ENCODE measurements at places on chromosomes 7 and 10.

- DNase-seq, result peak; percentile 47
Measured at GRCh38 chr10:118590334-118590733, 5.1 kb downstream of the PRLHR start.

GRCh38 chr7:115153176-115153575 is 231.3 kb downstream of the MDFIC start:
- DNase-seq, result no peak

DNA sequence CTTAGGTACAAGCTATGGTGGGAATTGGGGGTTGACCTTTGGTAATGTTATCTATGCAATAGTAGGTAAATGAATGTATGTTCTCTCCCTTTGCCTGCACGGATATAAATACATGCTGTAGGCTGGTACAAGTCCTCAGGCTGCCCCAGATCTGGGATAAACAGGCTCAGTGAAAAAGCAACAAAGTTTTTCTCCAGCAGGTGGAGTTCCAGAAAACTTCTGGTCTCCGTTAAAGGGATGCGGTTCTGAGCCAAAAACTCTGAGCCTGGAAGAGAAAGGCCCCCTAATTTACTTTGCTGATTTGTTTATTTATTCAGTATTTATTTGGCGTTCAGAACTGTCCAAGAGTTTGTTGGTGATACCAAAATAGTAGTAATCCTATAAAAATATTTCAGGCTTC is 204.7 kb downstream of the ADRA2A start:
- DNase-seq, result no peak

DNA sequence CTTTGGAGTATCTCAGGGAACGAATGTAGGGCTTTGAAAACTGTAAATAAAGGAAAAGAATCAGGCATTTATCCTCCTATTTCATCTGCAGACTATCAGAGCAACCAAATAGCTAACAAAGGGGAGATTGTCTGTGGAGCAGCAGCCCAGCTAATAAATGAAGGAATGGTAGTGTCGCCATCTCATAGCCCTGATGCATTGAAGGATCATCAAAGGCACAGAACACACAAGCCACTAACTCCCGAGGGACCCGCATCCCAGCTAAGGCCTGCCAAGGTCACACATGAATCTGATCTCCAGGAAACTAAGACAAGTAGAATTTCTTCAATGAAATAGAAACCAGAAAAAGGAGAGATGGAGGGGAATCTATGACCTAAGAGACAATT is 38.2 kb downstream of the CALML5 start:
- DNase-seq, result no peak

DNA sequence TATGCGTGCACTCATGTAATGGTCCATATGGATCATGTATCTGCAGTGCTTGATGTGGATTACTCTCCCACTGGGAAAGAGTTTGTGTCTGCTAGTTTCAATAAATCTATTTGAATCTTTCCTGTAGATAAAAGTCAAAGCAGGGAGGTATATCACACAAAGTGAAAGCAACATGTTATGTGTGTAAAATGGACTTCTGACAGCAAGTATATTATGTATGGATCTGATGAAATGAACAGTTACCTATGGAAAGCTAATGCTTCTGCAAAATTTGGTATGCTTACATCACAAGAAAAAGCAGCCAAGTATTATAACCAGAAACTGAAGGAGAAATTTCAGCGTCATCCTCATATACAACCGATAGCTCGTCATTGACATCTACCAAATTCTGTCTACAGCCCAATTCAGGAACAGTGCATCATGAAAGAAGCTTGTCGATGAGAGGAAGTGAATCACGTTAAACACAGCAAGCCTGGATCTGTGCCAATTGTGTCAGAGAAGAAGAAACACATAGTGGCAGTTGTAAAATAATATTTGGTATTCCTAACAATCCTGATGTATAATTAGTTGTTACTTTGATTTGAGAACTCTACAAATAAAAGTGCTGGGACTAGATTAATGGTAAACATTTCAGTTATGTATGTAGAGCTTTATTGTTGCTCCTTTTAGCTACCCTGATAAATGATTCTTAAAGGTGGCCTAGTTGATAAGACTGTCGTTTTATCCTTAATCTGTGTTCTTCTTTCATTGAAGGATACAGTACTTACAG is 14.2 kb upstream of the SYPL1 start:
- DNase-seq, result peak; percentile 78

GRCh38 chr10:116451711-116452337 is 24.2 kb downstream of the PNLIPRP3 start:
- no peak for DNase-seq

GRCh38 chr7:24707988-24708615 is 49.2 kb downstream of the GSDME start:
- DNase-seq, result no peak

- no peak for DNase-seq
Measured at GRCh38 chr10:26770069-26770468, 72.6 kb downstream of the PDSS1 start.

- DNase-seq, result no peak
Measured at GRCh38 chr7:43618073-43618472, 35.2 kb downstream of the STK17A start.

GRCh38 chr7:27779873-27780272 is 39.9 kb downstream of the TAX1BP1 start:
- peak; percentile 17 for DNase-seq

DNA sequence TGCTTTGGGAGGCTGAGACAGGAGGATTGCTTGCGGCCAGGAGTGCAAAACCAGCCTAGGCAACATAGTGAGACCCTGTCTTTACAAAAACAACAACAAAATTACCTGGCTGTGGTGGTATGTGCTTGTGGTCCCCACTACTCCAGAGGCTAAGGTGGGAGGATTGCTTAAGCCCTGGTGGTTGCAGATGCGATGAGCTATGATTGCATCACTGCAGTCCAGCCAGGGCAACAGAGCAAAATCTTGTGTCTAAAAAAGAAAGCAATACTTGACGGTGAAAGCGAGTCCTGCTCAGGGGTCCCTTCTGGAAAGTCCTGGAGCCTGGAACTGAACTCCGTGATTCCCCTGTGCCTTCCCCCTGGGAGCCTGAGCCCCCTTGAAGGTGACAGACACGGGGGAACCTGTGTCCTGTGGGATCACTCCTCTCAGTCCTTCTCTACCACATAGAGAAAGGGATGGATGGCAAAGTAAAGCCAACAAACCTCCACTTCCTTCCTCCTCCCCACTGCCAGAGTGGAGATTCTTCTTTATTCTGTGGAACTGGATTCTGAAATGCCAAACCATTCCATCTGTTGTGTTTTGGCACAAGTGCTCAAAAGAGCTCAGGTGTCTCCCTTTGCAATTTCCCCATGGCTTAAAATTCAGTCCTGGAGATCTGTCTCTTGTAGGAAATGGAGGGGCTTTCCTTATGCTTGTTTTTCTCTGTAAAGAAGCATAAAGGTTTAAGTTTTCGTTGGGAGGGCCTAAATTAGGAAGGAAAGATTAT is 50.6 kb downstream of the KIAA1217 start:
- DNase-seq, result peak; percentile 46

- peak; percentile 69 for DNase-seq
Measured at GRCh38 chr10:109773288-109774120, 149.8 kb downstream of the XPNPEP1 start.

DNA sequence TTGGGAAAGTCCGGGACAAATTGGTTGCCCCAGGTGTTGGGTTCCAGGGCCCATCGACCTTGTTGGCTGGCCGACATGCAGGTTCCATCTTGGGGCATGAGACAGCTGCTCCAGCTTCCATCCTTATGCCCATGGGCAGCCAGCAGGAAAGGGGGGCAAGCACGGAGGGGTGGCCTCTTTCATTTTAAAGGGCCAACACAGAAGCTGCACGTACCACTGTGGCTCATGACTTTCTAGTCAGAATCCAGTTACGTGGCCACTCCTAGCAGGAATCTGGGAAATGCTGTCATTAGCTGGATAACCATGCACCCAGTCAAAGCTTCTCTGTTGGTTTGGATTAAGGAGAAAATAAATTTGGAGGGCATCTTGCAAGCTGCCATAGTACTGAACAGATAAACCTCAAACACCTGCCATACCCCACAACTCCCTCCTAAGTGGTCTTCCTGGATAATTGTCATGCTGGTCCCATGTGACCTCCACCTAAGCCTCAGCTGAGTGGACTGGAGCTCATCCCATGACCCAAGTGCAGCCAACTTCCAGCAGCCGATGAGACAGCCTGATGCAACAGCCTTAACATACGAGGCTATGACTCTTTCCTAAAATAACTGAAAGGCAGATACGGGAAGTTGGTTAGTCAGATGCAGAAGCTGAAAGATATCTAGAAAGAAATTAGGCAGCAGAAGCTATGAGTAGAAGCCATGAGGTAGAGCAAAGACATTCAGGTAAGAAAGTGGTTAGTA is 21.4 kb upstream of the GSDME start:
- peak; percentile 89 for DNase-seq

- DNase-seq, result peak; percentile 28
Measured at GRCh38 chr7:6294839-6295238, 22.4 kb upstream of the CYTH3 start.

DNA sequence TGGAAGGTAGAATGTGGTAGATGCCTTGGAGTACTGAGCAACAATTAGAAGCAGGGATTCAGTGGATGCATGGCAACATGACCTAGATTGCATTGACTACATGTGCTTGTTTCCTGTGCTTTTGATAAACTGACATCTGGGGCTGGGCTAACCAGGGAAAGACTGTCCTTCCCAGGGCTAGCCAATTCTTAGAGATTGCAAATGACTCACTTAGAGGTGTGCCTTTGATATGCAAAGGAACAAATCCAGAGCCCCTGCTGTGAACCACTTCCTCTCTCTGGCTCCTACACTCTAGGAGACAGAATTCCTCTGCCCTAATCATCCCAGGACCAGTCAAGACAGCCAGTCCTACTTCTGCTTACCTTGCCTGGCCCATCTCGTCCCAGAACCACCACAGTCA is 651.5 kb downstream of the LRMDA start:
- DNase-seq, result peak; percentile 84

- no peak for DNase-seq
Measured at GRCh38 chr7:115724400-115725056, 306.0 kb downstream of the TFEC start.

- no peak for DNase-seq
Measured at GRCh38 chr10:58700591-58700990, 187.9 kb downstream of the BICC1 start.

- no peak for DNase-seq
Measured at GRCh38 chr7:81743665-81744064, 26.2 kb downstream of the HGF start.

DNA sequence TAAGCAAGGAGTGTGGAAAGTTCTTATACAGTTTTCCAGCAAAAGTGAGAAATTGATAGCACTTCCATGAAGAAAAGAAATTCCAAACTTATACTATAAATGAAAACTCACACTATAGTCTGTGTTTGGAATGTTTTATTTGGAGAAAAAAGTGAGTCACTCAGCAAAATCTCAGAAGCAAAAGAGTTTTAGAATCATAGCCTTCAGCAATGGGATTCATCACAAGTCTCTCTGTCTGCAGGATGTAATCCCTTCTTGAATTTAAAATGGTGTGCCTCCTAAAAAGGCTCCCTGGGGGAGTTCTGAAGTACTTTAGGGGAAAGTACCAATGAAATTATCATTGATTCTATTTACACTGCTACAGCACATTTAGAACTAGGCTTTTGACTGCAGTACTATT is 756.4 kb downstream of the XPNPEP1 start:
- no peak for DNase-seq

GRCh38 chr7:106818736-106819135 is 46.3 kb upstream of the PIK3CG start:
- DNase-seq, result no peak

- no peak for DNase-seq
Measured at GRCh38 chr7:32152576-32152975, 82.4 kb upstream of the PDE1C start.

DNA sequence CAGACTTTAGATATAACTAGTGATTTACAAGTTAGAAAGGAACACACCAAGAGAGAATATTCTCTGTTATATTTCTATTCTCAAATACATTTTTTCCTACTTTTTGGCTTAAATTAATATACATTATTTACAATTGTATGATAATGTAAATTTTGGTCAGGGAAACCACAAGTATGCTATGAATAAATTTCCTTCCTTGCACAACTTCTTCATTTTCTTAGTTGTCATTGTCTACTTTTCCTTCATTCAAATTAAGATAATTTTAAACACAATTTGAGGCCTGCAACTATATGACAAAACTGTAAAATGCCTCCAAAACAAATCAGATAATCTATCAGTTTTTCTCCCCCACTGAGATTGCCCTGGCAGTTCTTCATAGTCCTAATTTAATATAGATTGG is 131.3 kb downstream of the CDK14 start:
- DNase-seq, result no peak

DNA sequence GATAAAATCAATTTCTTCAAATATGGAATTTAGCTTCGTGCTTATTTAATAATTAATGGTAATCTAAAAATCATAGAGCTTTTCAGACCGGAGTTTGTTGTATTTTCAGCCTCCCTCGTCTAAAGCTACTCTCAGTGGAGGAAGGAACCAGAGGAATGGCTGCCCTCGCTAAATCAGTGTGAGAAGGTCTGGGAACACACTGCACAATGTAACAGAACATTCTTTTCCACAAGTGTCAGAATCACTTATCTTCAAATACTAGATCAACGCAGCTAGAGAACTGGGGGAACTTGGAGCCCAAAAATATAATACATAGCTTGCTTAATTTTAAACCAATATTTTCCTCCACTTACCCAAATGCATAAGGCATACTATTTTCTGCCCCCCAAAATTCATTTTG is 148.5 kb downstream of the MTERF1 start:
- DNase-seq, result no peak

GRCh38 chr7:133699386-133699785 is 427.8 kb upstream of the LRGUK start:
- DNase-seq, result no peak

DNA sequence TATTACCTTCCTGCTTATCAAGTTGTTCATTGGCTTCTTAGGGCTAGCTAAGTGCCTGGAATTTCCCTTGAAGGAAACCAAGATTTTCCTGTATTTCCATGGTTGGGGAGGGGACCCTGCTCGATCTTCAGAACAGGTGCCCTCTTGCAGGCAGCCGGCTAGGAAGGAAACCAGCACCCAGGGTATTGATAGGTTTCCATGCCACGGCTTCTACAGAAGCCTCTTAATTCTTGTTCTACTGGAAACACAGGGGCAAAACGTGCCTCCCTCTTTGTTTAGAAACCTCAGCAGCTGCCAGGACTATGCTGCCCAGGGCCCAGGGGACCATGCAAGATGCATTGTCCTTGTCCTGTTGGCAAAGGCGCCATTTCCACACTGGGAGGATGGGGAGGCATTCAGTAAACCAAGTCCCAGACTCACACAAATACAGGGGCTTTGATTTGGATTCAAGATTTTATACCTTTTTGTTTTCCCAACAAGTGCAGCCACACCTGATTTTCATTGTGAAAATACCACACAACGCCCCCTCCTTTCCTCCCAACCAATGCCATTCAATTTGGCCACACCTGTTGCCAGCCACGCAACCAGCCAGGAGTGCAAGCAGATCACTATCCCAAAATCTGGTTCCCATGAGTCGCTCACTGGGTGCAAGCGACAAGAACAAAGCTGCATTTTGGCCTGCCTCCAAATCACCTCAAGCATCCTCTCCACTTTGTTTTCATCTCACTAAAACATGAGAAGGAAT is 29.6 kb downstream of the C10orf71 start:
- DNase-seq, result no peak

Data from choroid plexus epithelial cell (primary cell).